ENCODE measurements at places on chromosomes 1 and 21.

DNA sequence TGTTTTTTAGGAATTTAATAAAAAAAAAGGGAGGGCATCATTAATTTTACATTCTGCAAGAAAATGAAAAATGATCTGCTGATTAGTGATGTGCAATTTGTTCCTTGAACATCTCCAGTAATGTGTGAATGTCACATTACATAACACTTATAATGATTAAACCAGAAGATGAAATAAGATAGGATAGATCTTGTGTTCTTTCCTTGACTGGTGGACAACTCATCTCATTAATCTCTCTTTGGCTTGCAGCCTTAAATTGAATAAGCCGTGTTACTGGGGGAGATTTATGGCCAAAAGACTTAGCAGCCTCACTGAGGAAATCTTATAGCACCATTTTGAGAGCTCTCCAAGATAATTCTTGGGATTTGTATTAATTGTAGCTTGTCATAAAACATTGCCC, 217.2 kb downstream of the ST6GALNAC3 start:
- DNase-seq, result peak; percentile 23

- no peak for DNase-seq
These were observed 60.9 kb downstream of the TBX19 start for GRCh38 chr1:168341483-168341975.

- no peak for DNase-seq
These were observed 170.9 kb upstream of the USP25 start for GRCh38 chr21:15558884-15559283.

DNA sequence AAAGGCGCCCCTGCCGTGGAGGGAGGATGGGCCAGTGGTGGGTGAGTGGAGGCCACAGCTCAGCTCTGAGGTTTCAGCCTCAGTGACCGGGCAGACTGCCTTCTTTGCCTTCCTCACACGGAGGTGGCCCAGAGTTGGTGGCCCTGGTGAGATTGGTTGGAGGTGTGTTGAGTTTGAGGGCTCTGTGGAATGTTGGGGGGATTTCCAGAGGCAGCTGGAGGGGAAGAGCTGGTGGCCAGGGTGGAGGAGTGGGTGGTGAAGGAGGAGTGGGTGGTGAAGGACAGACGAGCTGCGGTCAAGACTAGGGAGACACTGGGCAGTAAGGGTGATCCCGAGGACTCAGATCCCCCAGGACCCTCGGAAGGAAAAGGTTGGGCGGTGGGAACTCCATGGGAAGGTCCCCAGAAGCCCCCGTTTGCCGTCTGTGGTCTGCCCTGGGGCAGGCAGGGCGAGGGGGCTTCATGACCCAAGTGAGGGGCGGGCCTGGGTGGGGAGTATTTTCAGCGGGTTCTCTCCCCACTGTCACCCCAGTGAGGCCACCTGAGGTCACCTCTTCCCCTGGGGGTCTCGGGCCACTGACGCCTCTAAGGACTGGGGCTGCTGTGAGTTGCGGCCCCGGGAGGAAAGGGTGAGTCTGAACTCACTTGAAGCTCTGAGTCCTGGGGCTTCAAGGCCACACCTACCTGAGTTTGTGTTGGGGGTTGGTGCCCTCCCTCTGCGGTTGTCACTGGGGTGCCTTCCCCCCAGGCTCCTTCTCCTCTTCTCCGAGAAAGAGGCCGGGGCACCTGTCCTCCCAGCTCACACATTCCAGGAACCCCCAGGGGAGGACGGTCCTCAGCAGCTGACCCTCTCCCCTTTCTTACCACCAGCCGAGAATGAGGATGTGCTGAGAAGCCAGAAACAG, 22.7 kb upstream of the PIK3CD start:
- DNase-seq, result no peak

- DNase-seq, result no peak
These were observed 4.8 kb downstream of the INAVA start for GRCh38 chr1:200899451-200899915.

DNA sequence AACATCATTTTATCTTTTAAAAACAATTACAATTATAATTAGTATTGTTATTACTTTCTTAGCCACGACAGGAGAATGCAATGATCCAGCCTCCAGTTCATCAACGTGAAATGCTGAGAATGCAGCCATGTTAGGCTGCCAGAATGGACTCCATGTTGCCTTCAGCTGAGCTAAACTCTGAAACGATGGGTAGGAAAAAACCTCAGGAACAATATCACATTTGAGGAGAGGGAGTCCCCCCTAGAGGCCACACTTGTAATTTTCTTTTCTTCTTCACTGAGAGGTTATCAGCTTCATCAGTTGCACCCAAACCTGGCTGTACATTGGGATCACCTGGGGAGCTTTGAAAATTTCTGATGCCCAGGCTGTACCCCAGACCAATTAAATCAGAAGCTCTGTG, 34.6 kb upstream of the DNAH14 start:
- no peak for DNase-seq

- no peak for DNase-seq
These were observed 17.6 kb downstream of the NFASC start for GRCh38 chr1:204888294-204888693.

DNA sequence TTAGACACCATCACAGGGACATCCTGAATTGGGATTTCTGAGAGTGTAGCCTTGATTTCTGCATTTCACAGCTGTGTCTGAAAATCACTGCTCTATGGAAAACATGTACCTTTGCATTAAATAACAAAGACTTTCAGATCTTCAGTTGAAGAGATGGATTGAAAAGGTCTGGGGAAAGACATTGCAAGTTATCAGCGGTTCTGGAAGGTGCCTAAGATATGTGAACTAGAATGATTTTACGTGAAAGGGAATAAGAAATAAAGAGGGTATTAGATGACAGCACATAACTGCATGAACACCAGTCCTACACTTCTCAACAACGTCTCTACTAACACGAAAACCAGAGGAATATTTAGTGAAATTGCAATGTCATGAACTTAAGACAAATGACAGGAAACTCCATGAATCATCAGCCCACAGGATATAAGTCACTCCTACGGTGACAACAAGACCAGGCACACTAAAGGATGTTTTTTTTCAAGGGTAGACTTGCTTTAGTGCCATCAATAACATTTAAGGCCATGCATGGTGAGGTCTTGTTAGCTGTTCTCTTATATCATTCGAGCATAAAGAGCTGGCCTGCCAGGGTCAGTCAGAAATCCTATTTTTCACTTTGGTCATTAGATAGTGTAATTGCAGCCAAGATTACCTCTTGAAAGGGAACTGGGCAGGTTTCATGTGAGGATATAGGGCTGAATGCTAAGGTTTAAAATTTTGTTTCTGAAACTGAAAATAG, 283.1 kb downstream of the GRIK1 start:
- DNase-seq, result no peak

DNA sequence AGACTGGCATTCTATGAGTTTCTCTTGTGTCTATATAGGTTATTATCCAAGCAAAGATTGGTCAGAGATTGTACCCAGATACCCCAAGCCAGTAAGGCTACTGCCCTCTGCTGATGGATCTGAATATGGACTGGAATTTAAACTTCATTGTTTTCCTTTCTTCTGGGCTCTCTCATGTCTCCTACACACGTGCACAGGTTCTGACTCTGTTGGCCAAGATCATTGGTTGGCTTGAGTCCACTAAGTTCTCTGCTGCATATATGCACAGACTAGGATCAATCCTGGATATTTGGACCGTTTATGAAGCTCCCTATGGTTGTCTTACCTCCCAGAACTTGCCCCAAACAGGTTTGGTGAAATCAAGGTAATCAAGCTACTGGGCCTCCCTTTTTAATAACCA, 69.7 kb downstream of the CC2D1B start:
- DNase-seq, result peak; percentile 41

- no peak for DNase-seq
These were observed 29.0 kb upstream of the CFHR4 start for GRCh38 chr1:196858811-196859210.

DNA sequence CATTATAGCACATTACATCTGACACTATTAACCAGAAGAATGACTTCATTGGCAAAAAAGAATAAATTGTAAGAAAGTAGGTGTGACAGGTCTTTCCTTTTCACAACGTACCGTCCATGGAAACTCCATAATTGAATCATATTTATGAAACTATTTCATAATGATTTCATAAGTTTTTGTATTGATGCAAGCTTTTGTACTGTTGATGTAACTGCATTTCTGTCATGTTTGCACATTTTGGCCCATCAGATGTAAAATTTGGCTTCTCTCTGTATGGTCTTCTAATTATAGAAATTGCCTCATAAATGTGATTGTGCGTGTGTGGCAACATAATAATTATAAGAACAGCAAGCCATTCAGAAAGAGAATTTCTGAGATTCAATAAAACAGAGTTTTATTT, 180.7 kb upstream of the ZNHIT6 start:
- DNase-seq, result no peak

GRCh38 chr1:29363536-29363935, 127.2 kb downstream of the PTPRU start:
- no peak for DNase-seq

- no peak for DNase-seq
These were observed 132.2 kb downstream of the PSMG1 start for GRCh38 chr21:39050841-39051587.

- DNase-seq, result no peak
These were observed 4.7 kb downstream of the PRDM16 start for GRCh38 chr1:3073489-3074296.

DNA sequence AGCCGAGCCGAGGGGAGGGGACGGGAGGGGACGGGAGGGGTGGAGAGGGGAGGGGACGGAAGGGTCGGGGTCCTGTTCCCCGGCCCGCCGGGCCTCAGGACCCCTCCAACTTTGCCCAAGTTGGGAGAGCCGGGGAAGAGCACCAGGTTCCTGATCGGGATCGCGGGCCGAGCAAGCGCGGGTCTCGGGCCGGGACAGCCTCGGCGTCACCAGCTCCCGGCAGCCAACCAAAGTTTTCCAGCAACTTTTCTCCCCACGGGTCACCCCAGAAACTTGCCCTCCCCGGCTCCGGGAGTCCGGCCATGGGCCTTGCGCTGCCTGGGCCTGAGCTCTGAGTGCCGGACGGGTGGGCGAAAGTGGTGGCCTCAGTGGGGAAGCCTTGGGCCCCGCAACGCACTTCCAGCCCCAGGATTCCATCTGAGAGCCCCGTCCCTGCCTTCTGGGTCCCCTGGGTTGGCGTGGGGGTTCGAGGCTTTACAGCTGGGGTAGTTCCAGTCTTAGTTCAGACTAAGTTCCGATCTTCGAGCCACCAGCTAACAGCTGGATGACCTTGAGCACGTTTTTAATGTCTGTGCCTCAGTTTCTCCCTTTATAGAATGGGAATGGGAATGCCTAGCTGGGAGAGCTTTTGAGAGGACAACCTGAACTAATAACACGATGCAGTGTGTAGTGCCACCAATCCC, 458 bp downstream of the ZC3H12A start:
- DNase-seq, result no peak

DNA sequence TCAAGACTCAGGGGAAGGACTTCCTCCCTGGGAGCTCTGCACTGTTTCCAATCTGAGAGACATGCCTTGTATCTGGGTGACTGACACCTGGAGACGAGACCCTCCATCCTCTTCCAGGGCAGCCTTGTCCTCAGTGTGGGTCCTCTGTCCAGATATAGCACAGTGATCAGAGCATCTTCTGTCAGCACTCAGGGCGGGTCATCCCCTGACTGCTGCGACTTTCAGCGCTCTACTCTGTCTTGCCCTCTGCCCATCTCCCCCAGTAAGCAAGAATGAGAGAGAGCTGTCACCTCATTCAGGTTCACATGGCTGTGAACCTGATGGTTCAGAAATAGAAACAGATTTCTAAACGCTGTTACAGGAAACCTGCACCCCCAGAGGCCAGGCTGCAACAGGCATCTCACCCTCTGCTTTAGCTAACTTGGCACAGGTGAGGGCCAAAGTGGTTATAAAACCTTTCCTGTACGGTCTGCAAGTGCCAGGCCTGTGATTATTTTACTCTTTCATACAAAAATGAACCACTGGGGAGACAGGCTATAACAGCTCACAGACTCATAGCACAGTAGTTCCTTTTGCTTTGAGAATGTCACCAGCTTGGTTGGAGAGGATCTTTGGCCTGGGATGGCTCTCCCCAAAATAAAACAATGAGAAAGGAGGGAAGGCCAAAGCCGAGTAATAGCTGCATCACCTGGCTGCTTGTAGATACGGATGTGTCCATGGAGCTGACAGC, 11.4 kb upstream of the TENT5C start:
- no peak for DNase-seq

GRCh38 chr1:173669491-173669941, at the start of gene ANKRD45:
Gene ANKRD45 (minus strand): TSS chr1:173669851. CDS start chr1:173659418, 10,433 bp downstream.
- DNase-seq, result no peak

GRCh38 chr1:55931081-55931940, 648.1 kb downstream of the PLPP3 start:
- no peak for DNase-seq

Measured in D721Med (cell line).